Right renal pelvis (tissue), 4 donors: ENCODE measurements at places on chromosomes 6 and 20.

GRCh38 chr6:33589731-33590530 is 9.9 kb upstream of the BAK1 start:
- no peak for DNase-seq

- no peak for DNase-seq
Observed at GRCh38 chr6:13624871-13625288, 9.7 kb downstream of the NOL7 start.

DNA sequence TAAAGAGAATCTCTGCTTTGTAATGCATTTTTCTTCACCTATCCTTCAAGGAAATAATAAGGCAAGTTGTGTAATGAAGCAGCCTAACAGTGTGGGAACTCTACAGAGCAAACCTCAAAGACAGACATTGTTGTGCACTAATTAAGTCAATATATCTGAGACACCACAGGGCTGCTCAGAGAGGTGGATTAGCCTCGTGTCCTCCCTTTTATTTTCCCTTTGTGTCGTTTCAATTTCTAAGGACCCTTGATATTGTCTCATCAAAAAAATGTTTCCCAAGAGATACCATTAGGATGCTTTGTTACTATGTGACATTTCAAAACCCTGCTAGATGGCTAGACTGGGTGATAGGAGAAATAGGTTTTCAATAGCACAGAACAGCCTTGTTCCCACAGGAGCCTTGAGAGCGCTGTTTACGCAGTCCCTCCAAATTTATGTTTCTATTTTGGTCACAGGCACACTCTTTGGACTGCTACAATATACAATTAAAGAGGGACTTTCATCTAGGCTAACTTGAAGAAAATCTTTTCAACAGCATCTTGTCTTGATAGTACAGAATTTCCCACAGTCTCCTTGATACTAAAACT is 23.1 kb downstream of the UBE3D start:
- DNase-seq: no peak

DNA sequence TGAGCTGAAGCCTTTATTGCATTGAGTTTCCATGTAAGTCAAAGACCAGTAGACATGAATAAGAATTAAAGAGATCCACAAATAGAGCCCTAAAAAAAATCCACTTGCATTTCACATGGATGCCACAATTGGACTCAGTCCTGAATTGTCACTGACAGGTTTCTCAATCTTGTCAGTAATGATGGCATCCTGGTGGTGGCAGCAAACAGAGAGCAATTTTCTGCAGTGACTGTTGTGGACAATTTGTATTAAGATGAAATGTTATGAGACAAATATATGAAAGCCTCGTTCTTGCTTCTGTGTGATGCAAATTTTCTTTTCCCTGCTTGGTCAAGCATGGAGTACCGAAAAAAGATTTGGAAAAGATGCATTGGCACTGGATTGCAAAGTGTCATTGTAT is 278.9 kb downstream of the SAMD5 start:
- no peak for DNase-seq

DNA sequence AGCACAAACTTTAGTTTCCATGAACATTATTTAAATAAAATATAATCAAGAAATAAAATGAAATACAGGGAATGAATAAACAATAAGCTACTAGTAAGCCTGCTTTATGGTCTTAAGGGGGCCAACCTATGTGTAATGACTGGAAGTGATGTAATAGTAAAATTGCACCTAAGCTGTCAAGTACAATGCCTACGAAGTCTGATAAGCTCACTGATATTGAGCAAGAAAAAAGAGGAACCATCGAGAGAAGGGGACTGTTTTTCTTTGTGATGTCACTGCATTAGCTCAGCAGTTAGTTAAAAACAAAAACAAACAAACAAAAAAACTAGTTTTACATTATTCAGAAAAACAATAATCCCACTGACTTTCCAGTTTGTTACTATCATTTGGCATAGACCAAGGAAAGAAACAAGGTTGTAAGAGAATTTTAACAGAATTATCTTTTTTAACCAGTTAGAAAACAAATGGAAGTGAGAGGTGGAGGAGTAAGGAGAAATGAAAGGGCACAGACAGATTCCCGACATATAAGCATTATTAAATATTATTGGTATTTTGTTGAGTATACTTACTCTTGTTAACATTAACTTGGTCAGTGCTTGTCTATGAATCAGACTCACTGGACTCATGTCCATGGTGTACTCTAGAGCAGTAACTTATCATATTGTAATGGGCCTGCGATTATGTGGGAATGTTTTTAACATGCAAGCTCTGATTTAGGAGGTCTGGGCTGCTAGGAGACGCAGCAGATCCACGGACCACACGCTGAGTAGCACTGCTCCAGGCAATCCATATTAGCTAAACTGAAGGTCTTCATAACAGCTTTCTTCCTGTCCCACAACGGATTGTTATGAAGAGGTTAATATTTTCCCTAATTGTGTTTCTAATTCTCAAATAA is 99.6 kb upstream of the HMGCLL1 start:
- DNase-seq: no peak

- no peak for DNase-seq
Observed at GRCh38 chr6:132067286-132067685, 116.1 kb upstream of the CCN2 start.

DNA sequence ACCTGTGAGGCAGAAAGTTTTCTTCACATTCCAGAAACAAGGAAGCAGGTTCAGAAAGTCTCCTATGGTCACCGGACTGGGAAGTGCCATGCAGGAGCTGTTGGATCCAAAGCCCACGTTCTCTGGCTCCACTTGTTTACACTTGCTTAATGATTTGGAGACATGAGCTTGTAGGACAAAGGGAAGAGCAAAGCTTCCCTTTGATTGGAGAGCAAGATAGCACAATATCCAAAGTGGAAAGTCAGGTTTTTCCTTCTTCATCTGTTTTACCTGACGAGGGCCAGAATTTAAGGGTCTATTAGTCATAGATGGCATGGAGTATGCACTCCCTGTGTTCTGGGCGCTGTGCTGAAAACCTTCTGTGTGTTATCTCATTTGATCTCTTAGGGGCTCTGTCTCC is 81.2 kb downstream of the PDE7B start:
- DNase-seq: no peak

- no peak for DNase-seq
Observed at GRCh38 chr20:51335329-51335841, 207.1 kb downstream of the NFATC2 start.

- no peak for DNase-seq
Observed at GRCh38 chr6:115947966-115948541, 112.6 kb downstream of the FRK start.

GRCh38 chr6:1390133-1390945 is 963 bp downstream of the FOXF2 start:
- no peak for DNase-seq

- DNase-seq: no peak
Observed at GRCh38 chr20:14518648-14519047, 181.2 kb upstream of the FLRT3 start.

DNA sequence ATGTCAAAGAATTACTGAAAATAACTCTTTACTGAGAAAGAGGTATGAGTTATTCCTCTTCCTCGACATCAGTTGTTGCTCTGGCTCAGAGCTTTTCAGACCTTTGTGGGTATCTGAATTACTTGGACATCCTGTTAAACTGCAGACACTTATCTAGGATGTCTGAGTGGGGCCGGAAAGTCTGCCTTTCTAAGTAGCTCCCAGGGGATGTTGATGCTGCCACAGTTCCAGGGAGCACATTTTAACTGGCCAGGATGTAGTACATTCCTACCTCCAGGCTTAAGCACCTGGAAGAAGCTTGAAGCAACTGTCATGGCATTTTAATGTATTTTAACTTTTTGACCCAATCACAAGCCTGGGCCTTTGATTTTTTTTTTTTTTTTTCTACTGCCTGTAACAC is 265.8 kb upstream of the PLCB4 start:
- DNase-seq: no peak
